Activated CD4-positive, alpha-beta T cell treated with anti-CD3 and anti-CD28 coated beads for 24 hours (primary cell): ENCODE measurements at places on chromosomes 4 and X.
A peak's percentile ranks its signal among the peaks of the same experiment; 100 is the strongest.

DNA sequence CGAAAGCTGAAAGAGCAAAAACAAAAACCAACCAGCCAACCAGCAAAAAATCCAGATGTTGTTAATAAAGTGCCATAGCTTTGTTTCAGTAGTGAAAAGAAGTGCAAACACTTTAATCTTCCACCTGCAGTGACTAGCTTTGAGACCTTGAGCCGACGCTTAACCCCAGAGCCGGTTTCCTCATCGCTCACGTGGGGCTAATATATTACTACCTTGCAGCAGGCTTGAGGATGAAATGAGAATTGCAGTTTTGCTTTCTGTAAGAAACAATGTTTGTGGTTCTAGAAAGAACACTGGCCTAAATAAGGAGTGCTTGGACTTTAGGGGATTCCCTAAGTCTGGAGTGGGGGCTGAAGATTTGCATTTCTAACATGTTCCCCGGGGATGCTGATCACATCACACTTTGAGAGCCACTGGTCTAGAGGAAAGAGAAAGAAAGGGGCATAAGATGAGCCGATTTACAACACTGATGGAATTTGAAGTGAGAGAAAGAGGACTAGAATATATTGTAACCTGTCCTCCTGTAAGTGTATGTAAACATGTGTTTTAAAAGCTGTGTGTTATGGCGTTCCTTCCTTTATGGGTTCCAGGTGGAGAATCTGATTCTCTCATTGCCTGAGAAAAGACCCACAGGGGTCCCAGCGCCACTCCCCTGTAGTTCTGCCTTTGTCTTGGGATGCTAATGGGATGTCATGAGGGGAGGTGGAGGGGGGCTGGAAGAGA lies 1.4 kb downstream of the FGF2 start:
- DNase-seq: no peak

DNA sequence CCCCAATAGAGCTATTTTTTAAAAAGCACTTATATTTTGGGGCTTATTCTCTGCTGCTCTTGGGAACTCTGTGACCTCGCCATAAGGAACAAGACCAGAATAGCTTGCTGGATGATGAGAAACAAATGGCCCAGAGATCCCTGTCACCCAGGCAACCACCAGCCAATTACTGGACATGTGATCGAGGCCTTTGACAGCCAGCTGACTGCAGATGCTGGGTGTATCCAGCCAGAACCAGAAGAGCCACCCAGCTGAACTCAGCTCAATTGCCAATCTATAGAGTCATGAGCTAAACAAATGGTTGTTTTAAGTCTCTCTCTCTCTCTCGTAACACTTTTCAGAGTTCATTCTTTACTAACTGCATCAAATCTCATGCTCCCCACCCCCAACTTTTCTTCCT lies 24.4 kb upstream of the CITED1 start:
- no peak for DNase-seq

- no peak for DNase-seq
Measured at GRCh38 chr4:183832776-183833450, 72.2 kb upstream of the STOX2 start.

GRCh38 chr4:15410750-15411149 lies 17.1 kb upstream of the C1QTNF7 start:
- DNase-seq: no peak

GRCh38 chr4:160709546-160709945 lies 1454.3 kb downstream of the FSTL5 start:
- no peak for DNase-seq

GRCh38 chr4:154617820-154618317 lies 5.4 kb upstream of the FGG start:
- DNase-seq: no peak

- DNase-seq: no peak
Measured at GRCh38 chr4:109589605-109590004, 29.6 kb downstream of the MCUB start.

- no peak for DNase-seq
Measured at GRCh38 chrX:132791714-132792113, 166.7 kb downstream of the HS6ST2 start.

GRCh38 chr4:40232610-40233009 lies 35.8 kb downstream of the RHOH start:
- no peak for DNase-seq

- no peak for DNase-seq
Measured at GRCh38 chr4:128536746-128537145, 249.1 kb upstream of the PGRMC2 start.

DNA sequence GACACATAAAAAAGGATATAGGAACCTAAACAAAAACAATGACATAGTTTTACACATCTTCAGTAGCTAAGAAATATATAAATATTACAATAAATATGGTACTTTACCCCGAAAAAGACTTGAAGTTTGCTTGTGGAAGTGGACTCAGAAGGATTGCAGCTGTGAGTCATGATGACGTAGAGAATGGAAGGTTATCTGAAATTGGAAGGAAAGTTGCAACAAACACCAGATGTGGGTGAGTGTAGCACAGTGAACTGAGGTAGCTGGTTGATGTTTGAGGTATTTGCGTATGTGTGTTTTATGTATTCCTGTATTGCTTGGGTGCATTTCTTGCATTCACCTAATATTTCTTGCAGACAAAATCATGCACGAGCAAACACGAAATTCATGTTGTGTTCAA lies 113.0 kb downstream of the ARX start:
- no peak for DNase-seq

DNA sequence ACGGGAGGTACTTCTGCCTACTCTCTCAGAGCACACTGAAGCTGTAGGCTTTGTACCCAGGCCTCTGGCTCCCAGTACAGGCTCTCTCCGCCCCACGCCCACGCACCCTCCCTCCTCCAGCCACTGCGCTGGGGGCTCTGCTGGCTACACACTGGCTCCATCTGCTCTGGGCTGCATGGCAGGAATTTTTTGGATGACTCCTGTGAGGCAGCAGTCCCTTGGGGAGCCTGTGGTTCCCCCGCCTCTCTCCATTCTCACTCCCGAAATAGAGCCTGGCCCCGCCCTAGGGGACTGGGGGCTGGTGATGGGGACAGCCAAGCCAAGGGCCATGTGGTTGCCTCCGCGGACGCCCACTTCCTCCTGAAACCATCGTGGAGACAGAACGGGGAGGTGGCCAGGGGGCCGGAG lies 58.1 kb upstream of the ADRA2C start:
- no peak for DNase-seq

DNA sequence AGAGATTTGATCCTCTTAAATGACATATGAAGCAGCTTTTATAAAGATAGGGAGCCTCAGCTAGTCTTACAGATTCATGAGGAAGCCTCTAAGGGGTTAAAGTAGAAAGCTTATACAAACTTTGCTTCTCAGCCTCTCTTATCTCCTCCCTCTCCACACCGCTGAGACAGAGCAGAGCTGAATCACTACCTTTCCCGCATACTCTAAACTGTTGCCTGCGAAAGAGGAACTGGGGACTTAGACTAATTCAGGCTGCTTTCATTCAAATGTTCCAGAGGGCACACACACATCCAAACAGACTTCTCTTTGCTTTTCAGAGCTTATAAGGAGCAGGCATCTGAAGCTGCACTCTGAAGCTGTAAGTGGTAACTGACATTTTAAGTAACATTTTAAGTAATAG lies at the start of gene SERTM2:
TSS of gene SERTM2 (plus strand) at position 169 of the 400 bp plus-strand sequence. CDS start 7,213 bp downstream, outside the sequence.
- no peak for DNase-seq

DNA sequence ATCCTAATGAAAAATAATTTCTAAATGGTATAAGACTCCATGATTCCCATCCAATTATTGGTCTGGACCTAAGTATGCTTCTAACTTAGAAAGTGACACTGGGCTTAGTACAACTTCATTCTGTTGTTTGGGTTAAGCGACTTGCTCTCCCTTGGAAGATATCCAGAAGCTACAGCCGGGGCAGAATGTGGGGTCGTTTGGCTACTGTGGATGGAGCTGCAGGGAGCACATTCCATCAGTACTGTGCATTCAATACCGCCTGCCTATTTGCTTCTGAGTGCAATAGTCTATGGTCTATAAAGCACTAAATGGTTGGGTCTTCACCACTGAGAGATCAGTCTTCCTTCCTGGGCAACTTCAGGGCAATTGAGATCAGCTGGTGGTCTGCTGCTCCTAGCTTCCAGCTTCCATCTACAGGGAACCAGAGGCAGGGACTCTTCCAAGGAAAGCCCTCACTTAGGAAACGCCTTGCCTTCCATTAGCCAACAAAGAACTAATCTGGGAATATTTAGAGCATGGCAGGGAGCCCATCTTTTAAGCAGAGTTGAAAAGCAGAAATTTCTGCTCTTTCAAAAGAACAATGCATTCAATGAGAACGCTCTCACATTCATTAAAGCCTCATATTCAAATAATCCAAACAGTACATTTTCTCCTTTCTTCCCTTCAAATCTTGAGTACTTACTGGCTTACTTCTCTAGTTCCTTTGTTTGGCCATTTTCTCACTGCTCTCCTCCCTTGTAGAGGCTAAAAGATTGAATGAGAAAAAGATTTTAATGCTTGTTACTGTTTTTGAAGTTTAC lies 1049.9 kb upstream of the TENM3 start:
- DNase-seq: no peak

DNA sequence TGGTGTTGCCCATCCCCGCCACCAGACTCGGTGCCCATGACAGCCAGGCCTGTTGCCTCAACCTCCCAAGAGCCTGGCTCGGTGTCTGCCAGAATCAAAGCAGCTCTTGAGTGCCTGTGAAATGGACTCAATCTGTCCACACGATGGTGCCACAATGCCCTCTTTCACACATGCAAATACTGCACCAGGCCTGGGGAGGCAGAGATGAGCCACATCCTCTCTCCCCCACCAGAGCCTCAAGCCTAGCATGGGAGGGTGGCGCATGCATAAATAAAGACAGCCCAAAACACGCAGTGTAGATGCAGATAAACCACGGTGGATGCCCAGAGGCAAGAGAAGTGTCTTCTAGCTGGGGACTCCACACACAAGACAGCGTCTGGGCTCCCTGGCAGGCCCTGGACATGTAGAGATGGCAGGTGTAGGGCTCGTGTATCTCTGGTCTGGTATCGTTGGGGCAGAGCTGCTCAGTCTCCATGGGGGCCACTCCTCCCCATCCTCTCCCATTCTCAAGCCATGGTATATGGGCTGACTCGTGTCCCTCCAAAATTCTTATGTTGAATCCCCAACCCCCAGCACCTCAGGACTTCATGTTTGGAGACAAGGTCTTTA lies 65.6 kb downstream of the JAKMIP1 start:
- DNase-seq: no peak

GRCh38 chr4:76300012-76300411 lies 6.5 kb upstream of the STBD1 start:
- DNase-seq: no peak

DNA sequence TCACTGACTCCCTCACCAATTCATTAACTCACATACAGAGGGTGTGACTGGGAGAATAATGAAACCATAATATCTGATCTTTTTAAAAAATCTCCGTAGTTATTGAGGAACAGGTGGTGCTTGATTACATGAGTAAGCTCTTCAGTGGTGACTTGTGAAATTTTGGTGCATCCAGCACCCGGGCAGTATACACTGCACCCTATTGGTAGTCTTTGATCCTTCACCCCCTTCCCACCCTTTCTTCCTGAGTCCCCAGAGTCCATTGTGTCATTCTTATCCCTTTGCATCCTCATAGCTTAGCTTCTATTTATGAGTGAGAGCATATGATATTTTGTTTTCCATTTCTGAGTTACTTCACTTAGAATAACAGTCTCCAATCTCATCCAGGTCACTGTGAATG lies 1143.8 kb downstream of the PCDH19 start:
- DNase-seq: no peak

- no peak for DNase-seq
Measured at GRCh38 chr4:120881351-120881750, 41.2 kb downstream of the PRDM5 start.

DNA sequence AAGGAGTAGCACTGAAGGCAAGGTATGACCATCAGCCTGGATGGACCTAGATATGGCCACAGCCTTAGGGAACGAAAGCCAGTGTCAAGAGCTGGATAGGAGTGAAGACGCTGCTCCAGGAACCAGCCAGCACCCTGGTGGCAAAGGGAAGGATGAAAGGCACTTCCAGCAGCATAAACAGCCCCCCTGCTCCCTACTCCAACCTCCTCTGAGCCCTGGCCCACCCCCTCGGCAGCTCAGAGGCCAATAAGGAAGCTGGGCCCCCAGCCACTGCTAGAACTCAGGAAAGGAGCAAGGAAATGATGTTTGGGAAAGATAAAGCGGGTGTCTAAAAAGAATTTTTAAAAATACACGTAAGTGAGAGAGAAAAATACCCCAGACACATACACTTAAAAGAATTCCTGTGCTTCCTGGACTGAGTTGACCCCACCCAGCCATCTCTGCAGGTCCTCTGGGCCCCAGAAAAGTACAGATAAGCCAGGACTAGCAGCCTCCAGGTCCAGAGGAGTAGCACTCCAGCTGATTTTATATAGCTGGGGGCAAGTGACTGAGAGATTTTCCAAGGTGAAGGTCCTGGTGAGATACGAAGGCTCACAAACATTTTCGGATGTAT lies 170.4 kb downstream of the SHROOM4 start:
- DNase-seq: no peak

DNA sequence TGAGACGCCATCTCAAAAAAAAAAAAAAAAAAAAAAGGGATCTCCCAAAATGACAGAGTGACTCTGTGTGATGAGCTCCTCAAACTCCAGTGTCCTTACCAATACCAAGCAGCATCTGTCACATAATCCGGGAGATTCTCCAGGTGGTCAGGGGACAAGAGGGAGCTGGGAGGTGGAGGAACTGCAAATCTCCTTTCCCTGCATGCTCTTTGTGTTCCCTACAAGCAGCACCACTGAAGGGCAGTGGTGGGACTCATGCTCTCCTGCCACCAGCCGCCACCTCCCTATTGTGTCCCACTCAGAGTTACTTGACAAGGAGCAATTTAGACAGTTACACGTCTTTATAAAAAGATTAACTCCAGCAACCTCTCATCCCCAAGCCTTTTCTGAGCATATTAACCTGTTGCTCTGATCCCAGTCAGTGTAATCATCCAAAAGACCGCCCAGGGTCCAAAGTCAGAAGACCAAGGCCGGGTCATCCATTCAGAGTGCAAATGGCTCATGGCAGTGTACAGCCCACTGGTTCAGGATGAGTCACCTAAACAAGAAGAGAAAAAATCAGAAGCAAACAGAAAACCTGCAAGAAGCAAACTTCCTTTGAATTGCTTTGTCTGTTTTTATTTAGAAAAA lies 23.6 kb downstream of the MGST2 start:
- no peak for DNase-seq

- DNase-seq: no peak
Measured at GRCh38 chr4:87025023-87025613, 90.3 kb downstream of the AFF1 start.

- peak; percentile 28 for DNase-seq
Measured at GRCh38 chr4:8267077-8267476, 2.5 kb upstream of the HTRA3 start.

DNA sequence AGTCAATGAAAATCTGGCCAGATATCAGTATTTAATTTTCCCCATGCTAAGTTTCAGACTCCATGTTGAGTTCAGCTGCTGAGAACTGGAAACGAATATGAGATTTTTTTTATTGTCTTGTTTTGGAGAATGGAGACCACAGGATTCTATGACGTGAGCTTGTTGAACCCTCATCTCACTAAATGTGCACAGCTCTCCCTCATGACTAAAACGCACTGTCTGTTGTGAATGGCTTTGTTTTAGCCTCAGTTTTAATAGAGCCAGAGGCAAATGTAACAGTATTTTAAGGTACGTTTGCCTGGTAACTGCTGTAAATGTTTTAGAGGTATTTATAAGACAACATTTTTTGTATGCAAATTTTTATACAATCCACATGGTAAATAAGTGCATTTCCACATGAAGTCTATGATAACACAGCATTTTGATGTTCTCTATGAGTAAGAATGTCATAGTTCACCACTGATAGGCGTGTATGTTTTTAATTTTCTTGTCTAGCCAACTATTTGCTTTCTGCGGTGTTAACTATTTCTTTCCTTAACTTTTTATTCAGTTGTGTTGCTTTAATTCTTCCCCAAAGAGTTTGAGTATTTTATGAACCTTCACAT lies 1159.3 kb upstream of the TENM3 start:
- no peak for DNase-seq

GRCh38 chr4:140094438-140095420 lies 59.3 kb downstream of the MAML3 start:
- DNase-seq: peak; percentile 50
